ENCODE measurements at places on chromosomes 12 and 14.

DNA sequence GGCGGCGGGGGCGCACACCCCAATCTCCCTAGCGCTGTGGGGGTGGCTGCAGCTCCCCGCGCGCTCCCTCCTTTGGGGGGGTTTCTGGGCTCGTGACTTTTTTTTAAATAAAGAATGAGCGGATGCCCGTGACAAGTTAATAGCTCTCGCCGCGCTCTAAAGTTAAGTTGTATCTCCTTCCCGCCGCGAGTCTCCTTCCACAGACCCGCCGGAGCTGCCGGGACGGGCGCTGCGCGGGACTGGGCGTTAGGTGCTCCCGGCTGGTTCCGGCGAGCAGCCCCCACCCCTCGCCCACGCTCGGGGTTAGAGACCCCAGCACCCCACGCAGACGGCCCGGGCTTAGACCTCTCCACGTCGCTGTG, 82.6 kb upstream of the HMGA2 start:
- DNase-seq, result no peak

DNA sequence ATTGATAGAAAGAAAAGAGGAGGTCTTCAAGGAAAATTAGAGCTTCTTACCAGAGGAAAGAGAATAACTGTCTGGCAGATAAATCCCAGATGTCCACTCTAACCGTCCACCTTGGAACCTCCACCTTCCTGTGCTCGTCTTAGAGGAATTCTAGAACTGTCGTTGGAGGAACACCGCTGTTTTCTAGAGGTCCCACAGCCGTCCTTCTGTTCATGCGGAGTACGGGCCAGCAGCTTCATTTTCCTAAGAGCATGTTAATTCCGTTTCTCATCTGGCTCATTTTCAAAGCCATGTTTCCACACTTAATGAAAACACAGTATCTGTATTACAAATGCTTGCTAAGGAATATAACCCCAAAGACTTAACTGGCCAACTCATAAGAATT, 107.9 kb upstream of the ESRRB start:
- no peak for DNase-seq

- no peak for DNase-seq
Measured at GRCh38 chr14:32443890-32444661, 115.0 kb downstream of the AKAP6 start.

- no peak for DNase-seq
Measured at GRCh38 chr12:106235770-106236169, 12.1 kb downstream of the CKAP4 start.

- no peak for DNase-seq
Measured at GRCh38 chr12:12502815-12503151, 59.9 kb downstream of the DUSP16 start.

GRCh38 chr14:103281496-103282231, 52.4 kb upstream of the EIF5 start:
- DNase-seq, result no peak

- no peak for DNase-seq
Measured at GRCh38 chr12:7229741-7230140, 40.3 kb downstream of the PEX5 start.

GRCh38 chr14:87745507-87746118, 247.4 kb downstream of the GALC start:
- no peak for DNase-seq

GRCh38 chr12:53798575-53798974, 46.8 kb upstream of the CISTR start:
- DNase-seq, result no peak

- no peak for DNase-seq
Measured at GRCh38 chr12:128938886-128939285, 85.6 kb downstream of the GLT1D1 start.

DNA sequence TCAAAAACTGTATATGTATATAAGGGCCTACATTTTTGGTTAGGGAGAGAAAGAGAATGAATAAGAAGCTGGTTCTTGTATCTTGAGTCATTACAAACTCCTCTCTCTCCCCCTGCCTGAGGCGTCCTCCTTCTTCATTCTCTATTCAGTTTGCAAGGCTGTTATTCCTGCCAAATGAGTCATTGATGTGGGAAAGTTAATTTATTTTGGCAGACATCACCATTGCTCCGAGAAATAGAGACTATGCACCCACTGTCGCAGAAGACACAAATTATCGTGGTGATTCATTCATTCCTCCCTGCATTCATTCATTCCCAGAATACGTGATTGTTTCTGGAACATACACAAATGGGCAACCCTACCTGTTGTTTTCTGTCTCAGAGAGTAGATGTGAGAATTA, 112.5 kb upstream of the MED13L start:
- DNase-seq, result no peak

DNA sequence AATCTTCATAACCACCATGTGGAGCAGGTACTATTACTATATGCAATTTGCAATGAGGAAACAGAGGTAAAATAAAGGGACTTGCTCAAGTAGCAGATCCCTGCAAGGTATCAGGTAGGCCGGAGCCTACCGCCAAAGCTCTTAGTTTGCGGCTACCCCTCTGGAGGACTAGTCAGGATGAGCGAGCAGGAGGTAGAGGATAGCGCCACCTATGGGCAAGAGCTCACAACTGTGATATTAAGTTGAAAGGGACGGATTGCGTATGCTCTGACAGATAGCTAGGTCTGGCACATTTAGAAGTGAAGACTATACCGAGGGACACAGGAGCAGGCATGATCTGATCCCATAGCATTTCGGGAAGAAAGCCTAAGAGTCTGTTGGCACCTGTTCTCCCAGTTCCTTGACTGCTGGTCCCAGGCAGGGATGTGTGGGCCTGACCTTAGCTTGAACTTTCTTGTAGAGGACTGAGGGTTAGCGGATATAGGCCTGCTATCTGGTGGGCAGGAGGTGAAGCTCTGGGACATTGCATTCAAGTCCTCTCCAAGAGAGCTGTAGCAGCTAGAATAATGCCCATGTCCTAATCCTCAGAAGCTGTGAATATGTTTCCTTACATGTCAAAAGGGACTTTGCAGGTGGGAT, 48.0 kb downstream of the SLC17A8 start:
- DNase-seq, result no peak

DNA sequence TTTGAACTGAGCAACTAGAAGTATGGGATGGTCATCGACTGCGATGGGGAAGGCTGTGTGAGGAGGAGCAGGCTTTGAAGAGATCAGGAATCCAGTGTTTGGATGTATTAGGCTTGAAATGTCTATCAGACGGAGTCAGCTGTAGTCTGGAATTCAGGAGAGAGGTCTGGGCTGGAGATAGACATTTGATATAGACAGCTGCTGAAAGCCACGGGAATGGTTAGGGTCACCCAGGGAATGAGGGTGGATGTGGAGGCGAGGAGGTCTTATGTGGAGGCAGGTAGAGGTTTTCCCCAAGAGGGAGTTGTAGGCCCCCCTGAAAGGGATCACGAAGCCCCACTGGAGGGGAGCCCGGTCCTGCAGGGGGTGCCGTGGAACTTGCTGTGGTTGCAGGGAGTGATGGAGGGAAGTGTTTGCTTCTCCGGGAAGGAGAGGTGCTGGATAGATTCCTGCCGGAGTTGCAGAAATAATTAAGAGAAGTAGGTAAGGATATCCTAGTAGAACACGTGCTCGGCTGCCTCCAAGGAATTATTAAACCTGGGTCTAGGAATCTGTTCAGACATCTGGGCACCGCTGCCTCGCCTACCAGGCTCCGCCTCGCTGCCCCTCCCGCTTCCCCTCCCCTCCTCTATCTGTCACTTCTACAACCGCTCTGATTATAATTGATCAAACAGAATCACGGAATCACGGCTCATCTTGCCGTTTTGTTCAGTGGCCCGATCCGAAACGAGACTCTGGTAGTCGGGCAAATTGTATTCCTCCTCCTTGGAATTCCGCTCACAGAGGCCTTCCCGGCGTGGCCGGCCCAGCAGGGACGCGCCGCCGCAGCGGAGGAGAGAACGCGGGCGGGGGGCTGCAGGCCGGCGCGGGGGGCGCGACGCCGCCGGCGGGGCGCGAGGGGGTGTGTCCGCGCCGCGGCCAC, 826 bp upstream of the CACNA1C start:
- DNase-seq, result no peak

- DNase-seq, result no peak
Measured at GRCh38 chr14:33951183-33951840, 438 bp upstream of the EGLN3 start.

- DNase-seq, result peak; percentile 44
Measured at GRCh38 chr14:53152184-53152886, 788 bp downstream of the DDHD1 start.

DNA sequence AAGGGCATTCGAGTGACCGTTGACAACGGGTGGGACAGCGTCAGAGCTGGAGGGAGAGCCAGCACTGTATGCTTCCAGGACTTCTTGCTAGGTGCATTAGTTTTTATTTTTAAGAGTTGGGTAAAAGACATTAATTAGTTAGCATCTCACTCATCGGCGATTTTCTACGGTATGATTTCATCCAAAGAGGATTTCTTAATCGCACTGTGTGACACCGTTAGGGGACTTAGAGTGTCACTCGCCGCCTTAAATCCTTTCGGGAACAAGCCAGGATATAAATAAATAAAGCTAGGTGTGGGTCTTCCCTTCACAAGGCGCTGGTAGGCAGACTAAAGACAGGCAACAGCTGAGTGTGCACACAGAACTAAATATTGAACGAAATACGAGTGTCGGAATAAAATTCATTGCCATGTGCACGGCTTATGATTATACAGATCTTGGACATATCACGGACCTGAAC, 869 bp upstream of the NOVA1 start:
- DNase-seq, result no peak

Data from omental fat pad (tissue), 4 donors.